ENCODE measurements at places on chromosomes 7 and 10. TPM values are rescaled to one million over a fixed set of nuclear protein-coding genes. Genes with fewer than 3 reads are reported as not detected.

GCK gene
- 0.34 TPM for total RNA-seq

PPP1R3C gene
- total RNA-seq = 7.0 TPM

FAM24A gene
- total RNA-seq = not detected

NAT16 gene
- not detected for total RNA-seq

FGL2 gene
- 0.15 TPM for total RNA-seq

CRTAC1 gene
- not detected for total RNA-seq

CD36 gene
- total RNA-seq = 0.47 TPM

MAT1A gene
- total RNA-seq = not detected

PRKAG2 gene
- total RNA-seq = 17.3 TPM

SPDYE2 gene
- total RNA-seq = not detected

SYCE1 gene
- 0.42 TPM for total RNA-seq

CTTNBP2 gene
- total RNA-seq = not detected

CCNJ gene
- total RNA-seq = 3.6 TPM

GNGT1 gene
- total RNA-seq = not detected

OR9A2 gene
- not detected for total RNA-seq

PHKG1 gene
- total RNA-seq = not detected

UBTD1 gene
- 28.3 TPM for total RNA-seq

FAM25G gene
- 21.2 TPM for total RNA-seq

TMEM225B gene
- 0.47 TPM for total RNA-seq

ITIH2 gene
- not detected for total RNA-seq

KCP gene
- total RNA-seq = 0.47 TPM

MYL10 gene
- total RNA-seq = not detected

SPDYE2B gene
- total RNA-seq = not detected

AKR1C3 gene
- total RNA-seq = 3.7 TPM

GRID2IP gene
- total RNA-seq = 0.16 TPM

PDE6C gene
- not detected for total RNA-seq

CALY gene
- total RNA-seq = not detected

TMEM196 gene
- total RNA-seq = not detected

ACBD7 gene
- total RNA-seq = not detected

CRYGN gene
- total RNA-seq = not detected

MRLN gene
- total RNA-seq = not detected

GARS1 gene
- 233 TPM for total RNA-seq

ACTL6B gene
- not detected for total RNA-seq

OR2A42 gene
- not detected for total RNA-seq

AQP1 gene
- total RNA-seq = not detected

SOSTDC1 gene
- not detected for total RNA-seq

SFTPD gene
- not detected for total RNA-seq

KAT6B gene
- 6.2 TPM for total RNA-seq

CPED1 gene
- total RNA-seq = 0.23 TPM

PNLIP gene
- not detected for total RNA-seq

NEURL1 gene
- total RNA-seq = 0.15 TPM

NANOS1 gene
- total RNA-seq = 2.6 TPM

SEC24C gene
- total RNA-seq = 61.5 TPM

WNT8B gene
- not detected for total RNA-seq

CFAP46 gene
- total RNA-seq = 2.4 TPM

FOXL3 gene
- not detected for total RNA-seq

ASB10 gene
- total RNA-seq = not detected

FRAT1 gene
- 1.6 TPM for total RNA-seq

DKK1 gene
- 70.8 TPM for total RNA-seq

SAMD8 gene
- 22.5 TPM for total RNA-seq

BUD23 gene
- total RNA-seq = 85.3 TPM

SPDYE18 gene
- not detected for total RNA-seq

SLC39A12 gene
- total RNA-seq = not detected

C10orf90 gene
- not detected for total RNA-seq

IDI2 gene
- not detected for total RNA-seq

TNRC18 gene
- 48.6 TPM for total RNA-seq

TMEM213 gene
- total RNA-seq = not detected
